ENCODE measurements at places on chromosomes 5 and 9. TPM values are rescaled to one million over a fixed set of nuclear protein-coding genes. Genes with fewer than 3 reads are reported as not detected.

Gene COQ4
- total RNA-seq: 20.9 TPM

Gene FRMD3
- 51.3 TPM for total RNA-seq

Gene PCDHAC2
- total RNA-seq: 3.4 TPM

Gene ENG
- 5.1 TPM for total RNA-seq

Gene FGF1
- 9.9 TPM for total RNA-seq

Gene FOXD4L6
- total RNA-seq: not detected

Gene CDO1
- total RNA-seq: not detected

Gene CCDC69
- total RNA-seq: 20.0 TPM

Gene ENTR1
- 59.9 TPM for total RNA-seq

Gene BRINP1
- 1.9 TPM for total RNA-seq

Gene ZNF366
- total RNA-seq: 0.96 TPM

Gene IRGM
- 8.2 TPM for total RNA-seq

Gene LCN10
- total RNA-seq: 2.2 TPM

Gene PTRH1
- 8.4 TPM for total RNA-seq

All from umbilical cord (tissue), 2 donors.